ENCODE measurements at places on chromosomes 6 and 20.

DNA sequence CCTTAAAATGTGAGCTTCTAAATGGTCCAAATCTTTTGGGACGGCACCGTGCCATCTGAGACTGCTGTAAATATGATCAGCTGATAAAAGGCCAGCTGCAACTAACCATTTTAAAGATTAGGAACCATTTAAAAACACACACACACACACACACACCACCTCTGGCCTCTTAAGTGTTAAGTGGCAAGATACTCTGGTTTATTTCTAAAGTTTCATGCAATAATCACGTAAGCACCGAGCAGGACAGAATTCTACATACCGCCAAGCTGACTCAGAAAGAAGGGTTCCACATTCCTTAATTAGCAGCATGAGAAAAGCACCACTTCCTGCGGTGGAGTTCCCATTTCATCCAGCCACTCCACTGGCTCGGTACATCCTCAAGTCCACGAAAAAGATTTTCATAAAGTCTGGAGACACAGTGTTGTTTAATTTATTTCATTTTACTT lies 17.8 kb upstream of the ZNF217 start:
- DNase-seq: peak; percentile 88

DNA sequence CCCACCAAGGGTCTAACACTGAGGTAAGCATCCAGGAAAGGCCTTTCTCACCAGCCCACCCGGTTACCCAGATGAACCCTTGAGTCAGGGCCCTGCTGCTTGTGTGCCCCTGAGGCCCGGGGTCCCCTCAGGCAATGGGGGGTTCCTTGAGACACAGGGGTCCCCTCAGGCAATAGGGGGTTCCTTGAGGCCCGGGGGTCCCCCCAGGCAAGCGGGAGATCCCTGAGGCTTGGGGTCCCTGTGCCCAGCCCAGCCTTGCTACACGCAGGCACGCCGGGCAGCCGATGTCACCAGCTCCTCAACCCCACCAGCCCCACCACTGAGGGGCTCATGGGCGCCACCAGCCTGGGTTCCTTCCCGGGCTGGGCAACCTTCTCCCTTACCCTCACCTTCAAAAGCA lies 247.2 kb downstream of the TTLL2 start:
- no peak for DNase-seq

- no peak for DNase-seq
Measured at GRCh38 chr6:88442737-88443136, 276.6 kb upstream of the CNR1 start.

GRCh38 chr20:44354979-44355497 lies 461 bp upstream of the HNF4A start:
- no peak for DNase-seq

GRCh38 chr6:36605560-36606391 lies 11.6 kb downstream of the SRSF3 start:
- no peak for DNase-seq

DNA sequence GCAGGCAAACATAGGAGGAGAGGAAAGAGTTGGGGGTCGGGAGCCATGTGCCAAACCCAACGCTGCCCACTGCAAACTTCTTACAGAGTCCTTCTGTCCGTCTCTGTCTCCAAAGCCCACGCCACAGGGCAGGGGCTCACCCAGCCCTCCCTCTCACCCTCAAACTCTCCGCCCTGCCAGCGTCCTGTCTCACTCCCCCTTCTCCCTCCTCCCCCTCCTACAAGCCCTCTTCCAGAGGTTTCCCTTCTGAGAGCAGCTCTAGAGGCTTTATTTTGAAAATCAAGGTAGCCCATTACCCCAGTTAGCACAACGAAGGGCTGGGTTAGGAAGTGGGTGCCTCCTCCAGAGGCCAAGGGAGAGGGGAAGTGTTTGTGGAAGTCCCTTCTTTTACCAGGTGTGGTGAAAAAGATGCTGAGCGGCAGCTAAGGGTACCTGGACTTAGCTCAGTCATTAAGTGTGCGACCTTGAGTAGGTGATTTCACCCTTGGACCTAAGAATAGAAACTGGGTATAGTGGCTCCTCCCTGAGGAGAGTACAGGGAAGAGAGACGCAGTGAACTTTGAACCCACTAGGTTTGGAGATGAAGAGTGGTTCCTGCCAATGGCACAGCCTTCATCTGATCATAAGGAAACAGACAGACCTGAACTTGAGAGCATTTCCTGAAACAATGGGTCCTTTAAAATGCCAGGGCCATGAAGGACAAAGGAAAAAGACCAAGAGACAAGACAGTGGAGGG lies 123.8 kb downstream of the BANF2 start:
- no peak for DNase-seq

DNA sequence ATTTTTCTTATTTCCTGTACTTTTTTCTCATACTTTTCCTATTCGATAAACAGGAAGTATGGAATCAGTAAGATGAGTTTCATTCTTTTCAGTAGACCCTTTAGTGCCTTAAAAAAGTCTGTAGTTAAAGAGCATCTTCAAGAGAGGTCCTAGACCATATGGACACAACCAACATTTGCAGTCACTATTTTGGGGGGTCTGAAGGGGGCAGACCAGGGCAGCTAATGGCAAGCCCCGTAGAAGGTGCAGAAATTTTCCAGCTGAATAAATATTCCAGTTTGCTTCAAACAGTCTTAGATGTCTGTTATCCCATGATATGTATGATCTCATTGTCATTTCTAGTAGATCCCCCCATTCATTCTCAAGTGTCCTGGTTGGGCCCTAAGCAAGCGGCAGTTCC lies 52.8 kb downstream of the MAP3K5 start:
- DNase-seq: no peak

DNA sequence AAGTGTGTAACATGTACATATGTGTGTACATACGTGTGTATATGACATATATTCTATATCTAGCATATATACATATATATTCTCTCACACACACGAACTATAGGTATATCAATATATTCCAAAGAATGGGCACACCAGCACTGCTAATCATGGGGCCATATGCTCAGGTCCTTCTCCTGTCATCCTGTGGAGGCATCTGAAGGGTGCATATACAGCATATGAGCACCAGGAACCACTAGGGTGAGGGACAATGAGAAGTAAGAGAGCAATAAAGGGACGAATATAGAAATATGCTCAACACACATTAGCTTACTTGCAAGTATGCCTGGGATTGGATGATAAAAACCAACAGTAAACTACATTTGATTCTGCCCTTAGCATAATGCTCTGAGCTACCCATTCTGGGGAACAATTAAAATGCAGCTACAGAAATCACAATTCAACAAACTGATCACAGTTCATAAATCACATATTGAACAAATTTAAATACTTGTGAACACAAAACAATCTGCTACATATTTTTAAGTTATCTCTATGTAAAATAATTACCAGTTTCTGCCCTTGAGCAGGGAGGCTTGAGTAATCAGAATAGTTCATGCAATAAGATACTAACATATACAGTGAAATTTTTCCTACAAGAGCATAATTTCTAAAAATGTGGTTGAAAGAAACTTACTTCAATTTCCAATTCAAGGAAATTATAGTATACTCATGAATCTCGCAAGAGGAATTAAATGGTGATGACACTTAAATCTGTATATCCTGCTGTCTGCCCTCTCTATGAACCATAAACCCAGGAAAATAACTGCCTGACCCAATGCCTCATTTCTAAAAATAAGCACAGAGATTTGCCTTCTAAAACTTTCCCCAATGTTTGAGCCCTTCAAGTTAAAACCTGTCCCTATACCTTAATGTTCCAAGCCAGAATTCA lies 272.2 kb upstream of the THEMIS start:
- DNase-seq: peak; percentile 82

DNA sequence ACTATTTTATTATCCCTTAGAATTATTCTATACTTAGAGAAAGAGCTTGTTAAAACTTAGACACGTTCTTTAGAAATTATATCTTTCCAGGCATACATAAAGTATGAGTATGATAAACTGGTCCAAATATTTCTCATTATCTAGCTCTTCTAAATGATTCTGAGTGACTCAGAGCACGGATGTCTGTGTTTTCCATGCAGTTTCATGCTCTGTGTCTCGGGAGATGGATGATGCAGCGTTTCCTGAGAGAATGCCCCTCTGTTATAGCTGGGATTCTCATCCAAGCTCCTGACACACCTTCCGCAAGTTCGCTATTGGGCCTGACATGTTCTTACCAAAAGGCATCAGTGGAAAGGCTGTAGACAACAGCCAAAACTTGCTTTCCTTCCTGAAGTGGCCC lies 19.3 kb downstream of the SIRT5 start:
- DNase-seq: peak; percentile 56

- no peak for DNase-seq
Measured at GRCh38 chr6:105902401-105903031, 183.6 kb upstream of the PRDM1 start.

GRCh38 chr6:150590446-150590845 lies 9.2 kb upstream of the PLEKHG1 start:
- peak; percentile 51 for DNase-seq

DNA sequence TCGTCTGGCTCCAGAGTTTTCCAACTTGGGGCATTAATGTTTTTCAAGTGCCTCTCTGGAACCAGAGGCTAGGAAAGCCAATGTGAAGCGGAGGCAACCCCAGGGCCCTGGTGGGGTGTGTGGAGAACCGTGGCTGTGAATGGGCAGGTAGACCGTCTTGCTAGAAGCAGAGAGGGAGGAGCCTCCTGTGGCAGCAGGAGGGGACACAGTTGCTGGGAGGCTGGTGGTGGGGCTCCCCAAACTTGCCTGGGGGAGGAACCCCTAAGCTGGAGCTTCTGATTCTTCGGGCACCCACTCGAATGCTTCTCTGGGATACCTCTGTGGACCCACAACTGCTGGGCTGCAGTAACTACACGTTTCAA lies 65.3 kb upstream of the APCDD1L start:
- no peak for DNase-seq

DNA sequence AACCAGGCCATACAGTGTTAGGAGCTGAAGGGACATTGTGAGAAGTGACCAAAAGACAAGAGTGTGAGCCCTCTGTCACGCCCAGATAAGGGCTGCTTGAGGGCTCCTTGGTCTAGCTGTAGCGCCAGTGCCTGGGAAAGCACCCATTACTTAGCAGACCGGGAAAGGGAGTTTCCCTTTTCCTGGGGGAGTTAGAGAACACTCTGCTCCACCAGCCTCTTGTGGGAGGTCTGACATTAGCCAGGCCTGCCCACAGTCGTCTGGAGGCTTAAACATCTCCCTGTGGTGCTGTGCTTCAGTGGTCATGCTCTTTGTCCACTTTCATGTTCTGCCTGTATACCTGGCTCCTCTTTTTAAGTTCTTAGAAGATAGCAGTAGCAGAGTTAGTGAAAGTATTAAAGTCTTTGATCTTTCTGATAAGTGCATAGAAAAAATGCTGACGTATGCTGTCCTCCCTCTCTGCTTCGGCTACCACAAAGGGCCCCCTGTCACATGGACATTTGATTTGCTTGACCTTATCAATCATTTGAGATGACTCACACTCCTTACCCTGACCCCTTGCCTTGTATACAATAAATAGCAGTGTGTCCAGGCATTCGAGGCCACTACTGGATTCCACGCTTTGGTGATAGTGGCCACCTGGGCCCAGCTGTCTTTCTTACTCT lies 201.5 kb upstream of the ECI2 start:
- no peak for DNase-seq

DNA sequence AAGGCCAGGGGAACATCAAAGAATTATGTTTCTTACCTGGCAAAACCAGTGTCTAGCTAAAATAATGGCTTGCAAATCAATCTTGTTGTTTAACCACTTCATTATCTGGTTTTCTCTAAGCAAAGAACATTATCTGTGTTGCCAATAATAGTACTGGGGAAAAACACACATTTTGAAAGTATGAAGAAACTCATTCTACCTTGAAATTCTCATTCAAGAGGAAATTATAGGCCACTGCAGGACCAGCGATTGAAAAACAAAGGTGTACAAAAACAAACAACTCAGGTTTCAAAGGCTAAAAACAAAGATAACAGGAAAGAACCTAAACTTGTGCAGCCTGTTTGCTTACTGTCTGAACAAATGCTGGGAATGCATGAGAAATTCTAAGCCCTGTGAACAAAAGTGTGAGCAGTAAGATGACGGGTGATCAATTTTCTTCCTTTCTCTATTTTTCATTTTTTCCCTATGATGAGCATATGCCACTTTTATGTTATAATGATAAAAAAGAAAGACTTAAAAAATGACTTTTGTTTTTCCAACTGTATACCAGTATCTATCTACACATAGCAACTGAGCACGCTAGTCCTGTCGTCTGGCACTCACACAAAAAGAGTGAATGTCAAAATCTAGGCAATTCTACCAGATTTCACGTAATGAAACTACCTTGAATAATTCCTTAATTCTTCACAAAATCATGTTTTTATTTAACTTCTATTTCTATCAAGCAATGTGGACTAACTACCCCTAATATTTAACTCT lies 117.9 kb downstream of the SGK1 start:
- peak; percentile 20 for DNase-seq

GRCh38 chr20:43721097-43721428 lies 5.7 kb downstream of the GTSF1L start:
- no peak for DNase-seq

GRCh38 chr20:4697189-4697830 lies 24.4 kb upstream of the PRND start:
- no peak for DNase-seq

DNA sequence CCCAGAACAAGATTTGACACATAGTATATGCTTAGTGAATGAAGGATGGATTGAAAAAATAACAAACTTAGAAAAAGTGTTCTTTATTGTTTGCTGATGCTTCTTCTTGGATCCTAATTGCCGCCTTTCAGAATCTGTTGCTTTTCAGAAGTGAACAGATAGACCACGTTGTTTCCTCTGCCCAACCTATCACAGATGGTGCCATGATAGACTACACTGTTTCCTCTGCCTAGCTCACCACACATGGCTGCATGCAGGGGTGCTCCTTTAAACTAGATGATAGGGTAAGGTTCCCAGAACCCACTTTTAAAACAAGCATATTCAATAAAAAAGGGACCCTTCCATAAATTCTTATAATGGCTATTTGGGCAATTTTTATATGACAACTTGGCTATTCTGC lies 4.6 kb upstream of the RGS17 start:
- no peak for DNase-seq

DNA sequence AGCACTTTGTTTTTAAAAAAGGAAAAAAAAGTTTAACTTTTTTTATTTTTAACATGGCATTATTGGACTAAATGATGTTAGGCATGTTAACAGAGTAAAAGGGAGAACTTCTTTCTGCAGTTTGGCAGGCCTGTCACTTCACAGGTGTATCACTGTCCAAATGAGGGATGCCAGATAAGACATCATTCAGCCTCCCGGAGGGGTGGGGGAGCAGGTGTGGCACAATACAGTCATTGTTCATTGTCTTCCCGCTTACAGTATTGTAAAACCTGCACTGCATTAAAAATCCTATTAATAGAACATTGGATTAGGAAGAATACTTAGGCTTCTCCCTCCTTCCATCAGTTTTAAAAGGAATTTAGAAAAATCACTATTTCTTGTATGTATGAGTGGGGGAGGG lies 80.7 kb downstream of the CARMIL1 start:
- DNase-seq: peak; percentile 60

GRCh38 chr20:21104466-21104761 lies 1.7 kb downstream of the LINC00237 start:
- no peak for DNase-seq

DNA sequence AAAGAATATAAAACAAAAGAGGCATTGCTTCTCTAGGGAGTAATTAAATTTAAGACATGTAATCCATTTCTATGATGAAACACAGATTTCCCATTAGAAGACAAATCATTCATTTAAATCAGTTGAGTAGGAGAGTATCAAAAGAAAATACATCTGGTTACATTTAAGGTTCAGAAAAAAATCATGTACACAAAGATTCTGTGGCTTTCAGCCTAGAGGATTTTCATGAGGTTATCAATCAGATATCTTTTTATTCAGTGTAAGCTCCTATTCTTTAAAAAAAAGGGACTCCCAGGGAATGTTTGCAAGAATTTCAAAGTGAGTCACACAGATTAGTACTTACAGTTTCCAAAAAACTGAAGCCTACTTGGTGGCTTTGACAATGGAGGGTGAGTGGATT lies 24.9 kb downstream of the COL21A1 start:
- no peak for DNase-seq
